ENCODE measurements at places on chromosomes 2 and 18.

DNA sequence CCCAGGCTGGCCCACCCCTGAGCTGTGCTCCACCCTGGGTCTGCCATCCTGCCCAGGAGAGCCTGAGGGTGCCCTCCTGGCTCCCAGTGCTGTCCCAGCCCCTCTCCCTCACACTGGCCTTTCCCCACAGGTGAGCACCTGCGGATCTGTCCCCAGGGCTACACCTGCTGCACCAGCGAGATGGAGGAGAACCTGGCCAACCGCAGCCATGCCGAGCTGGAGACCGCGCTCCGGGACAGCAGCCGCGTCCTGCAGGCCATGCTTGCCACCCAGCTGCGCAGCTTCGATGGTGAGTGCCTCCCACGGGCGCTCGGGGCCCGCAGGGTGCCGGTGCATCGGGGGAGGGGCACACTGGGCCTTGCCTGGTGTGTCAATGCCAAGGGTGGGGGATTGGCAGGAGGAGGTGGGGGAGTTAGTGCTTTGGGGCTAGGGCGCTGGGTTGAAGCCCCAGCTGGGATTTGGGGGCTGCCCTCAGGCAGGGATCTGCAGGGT, 23.5 kb downstream of the GPC1 start:
- no peak for DNase-seq

GRCh38 chr2:43178602-43179542, 47.5 kb downstream of the ZFP36L2 start:
- DNase-seq: peak; percentile 70

- DNase-seq: no peak
Observed at GRCh38 chr2:138103156-138103555, 138.9 kb downstream of the HNMT start.

GRCh38 chr18:68489013-68489792, 225.7 kb downstream of the TMX3 start:
- no peak for DNase-seq

- peak; percentile 3 for DNase-seq
Observed at GRCh38 chr2:8607606-8608005, 74.2 kb upstream of the ID2 start.

- DNase-seq: no peak
Observed at GRCh38 chr2:221911890-221912289, 339.8 kb upstream of the EPHA4 start.

DNA sequence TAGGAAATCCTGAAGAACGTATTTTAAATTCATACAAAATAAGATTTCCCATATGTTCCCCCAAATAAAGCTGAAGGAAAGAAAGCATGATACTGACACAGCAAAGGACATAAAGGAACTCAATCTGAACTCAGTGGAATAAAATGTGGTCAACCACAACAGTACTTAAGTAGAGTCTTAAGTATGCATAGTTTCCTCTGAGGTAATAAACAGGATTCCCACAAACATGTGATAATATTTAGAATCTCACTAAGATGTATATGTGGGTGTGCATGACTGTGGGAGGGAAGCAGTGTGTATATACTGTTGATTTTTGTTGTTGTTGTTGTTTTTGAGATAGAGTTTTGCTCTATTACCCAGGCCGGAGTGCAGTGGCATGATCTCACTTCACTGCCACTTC, 69.3 kb downstream of the NOL10 start:
- DNase-seq: peak; percentile 19

DNA sequence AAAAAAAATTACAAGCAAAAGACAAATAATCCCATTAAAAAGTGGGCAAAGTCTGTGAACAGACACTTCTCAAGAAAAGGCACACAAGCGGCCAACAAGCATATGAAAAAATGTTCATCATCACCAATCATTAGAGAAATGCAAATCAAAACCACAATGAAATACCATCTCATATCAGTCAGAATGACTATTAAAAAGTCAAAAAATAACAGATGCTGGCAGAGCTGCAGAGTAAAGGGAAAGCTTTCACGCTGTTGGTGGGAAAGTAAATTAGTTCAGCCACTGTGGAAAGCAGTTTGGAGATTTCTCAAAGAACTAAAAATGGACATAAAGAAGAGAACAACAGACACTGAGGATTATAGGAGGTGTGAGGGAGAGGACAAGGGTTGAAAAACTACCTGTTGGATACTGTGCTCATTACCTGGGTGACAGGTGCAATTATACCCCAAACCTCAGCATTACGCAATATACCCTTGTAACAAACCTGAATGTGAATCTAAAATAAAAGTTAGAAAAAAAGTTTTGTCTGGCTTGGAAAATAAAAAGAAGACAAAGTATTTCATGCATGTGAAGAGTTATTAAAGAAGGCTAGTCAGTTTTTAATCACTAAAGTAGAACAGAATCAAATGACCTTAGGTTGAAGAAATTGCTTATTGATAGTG, 8.7 kb upstream of the ACSL3 start:
- DNase-seq: no peak

- DNase-seq: no peak
Observed at GRCh38 chr2:1594373-1595171, 149.7 kb downstream of the PXDN start.

DNA sequence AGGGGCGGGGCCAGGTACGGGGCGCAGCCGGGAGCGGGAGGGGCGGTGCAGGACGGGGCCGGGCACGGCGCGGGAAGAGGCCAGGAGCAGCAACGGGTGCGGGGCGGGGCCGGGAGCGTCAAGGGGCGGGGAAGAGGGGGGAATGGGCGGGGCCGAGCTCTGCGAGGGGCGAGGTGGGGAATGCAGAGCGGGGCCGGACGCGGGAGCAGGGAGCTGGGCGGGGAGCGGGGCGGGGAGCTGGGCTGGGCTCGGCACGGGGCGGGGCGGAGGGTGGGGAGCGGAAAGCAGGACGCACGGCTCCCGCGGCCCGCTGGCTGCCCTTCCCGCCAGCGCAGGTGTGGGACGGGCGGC, at the start of gene IMPA2:
Gene IMPA2, plus strand, starts transcription at position 316 of the 351 bp plus-strand sequence. CDS start 163 bp downstream, outside the sequence.
- no peak for DNase-seq

DNA sequence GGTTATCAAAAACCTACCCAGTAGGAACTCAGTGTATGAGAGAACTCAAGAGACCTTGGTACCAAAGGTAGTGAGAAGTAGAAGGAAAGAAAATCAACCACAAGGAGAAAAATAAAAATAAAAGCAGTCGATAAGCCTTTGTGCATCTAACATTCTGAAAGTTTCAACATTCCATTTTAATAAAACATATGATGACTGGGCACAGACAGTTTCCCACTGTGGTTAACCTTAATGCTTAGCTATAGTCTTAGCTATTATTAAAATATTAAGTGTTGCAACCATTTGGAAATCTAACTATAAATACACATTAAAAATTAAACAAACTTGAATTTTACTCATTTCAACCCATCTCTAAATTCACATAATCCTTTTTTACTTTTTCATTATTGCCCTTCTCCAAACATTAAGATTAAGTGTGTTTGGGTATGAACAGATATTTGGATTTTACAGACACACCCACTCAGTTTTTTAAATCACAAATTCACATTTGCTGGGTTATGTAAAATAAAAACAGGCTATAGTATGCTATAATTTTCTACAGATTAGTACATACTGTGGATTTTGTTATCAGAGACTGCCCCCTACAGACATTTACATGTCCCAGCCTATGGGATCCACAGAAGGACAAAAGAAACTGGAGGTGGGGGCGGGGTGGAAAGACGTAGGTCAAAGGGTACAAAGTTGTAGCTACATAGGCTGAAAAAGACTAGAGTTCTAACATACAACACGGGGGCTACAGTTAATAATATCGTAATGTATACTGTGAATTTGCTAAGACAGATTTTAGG, 32.8 kb downstream of the SRBD1 start:
- no peak for DNase-seq

GRCh38 chr2:10863837-10864236, 47.9 kb upstream of the KCNF1 start:
- DNase-seq: no peak

DNA sequence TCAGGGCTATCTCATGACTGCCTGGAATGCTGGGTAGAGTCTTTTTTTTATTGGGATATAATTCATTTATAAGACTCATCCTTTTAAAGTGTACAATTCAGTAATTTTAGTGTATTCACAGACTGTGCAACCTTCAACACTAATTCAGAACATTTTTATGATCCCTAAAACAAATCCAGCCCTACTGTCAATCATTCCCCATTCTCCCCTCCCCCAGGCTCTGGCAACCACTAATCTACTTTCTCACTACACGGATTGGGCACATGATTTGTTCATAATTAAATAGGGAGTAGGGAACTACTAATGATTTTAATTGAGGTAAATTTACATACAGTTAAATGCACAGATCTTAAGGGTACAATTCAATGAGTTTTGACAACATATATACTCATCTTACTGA, 225.7 kb downstream of the CDCA7 start:
- DNase-seq: no peak

DNA sequence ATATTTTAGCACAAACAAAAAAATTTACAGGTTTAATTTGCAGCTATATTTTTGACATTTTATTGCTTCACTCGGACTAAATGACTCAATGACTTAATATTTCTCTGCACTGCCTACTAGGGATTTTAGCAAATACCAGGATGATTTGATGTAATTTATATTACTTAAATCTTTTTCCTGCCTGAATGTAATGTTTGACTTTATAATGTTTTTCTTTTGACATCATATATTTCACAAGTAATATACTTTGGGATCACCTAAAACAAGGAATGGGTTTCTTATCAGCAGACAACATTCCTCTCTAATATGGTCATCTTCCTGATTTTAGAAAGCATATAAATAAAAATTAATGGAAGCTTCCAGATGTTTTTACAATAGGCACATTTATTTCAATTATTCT, 253.2 kb upstream of the EPC2 start:
- DNase-seq: no peak

DNA sequence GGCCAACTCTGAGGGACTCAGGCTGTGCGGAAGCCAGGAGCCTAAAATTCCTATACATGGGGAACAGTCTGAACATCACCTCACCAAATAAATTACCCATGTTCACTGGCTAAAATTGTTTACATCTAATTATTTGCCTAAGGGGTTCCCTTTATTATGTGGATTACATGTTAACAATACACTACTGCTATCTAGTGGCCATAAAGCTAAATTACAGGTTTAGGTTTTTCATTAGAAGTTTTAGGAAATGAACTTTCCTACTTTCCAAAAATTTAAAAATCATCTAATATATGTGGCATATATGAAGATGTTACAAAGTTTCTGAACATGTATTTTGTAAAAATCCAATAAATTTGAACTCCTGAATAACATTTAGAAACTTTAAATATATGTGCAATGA, 40.3 kb downstream of the PLA2R1 start:
- DNase-seq: no peak

GRCh38 chr2:237931205-237931721, 35.6 kb upstream of the UBE2F start:
- DNase-seq: no peak

GRCh38 chr2:178824181-178824580, 17.0 kb upstream of the TTN start:
- DNase-seq: no peak

- peak; percentile 26 for DNase-seq
Observed at GRCh38 chr2:185127412-185127811, 529.1 kb downstream of the ZNF804A start.

DNA sequence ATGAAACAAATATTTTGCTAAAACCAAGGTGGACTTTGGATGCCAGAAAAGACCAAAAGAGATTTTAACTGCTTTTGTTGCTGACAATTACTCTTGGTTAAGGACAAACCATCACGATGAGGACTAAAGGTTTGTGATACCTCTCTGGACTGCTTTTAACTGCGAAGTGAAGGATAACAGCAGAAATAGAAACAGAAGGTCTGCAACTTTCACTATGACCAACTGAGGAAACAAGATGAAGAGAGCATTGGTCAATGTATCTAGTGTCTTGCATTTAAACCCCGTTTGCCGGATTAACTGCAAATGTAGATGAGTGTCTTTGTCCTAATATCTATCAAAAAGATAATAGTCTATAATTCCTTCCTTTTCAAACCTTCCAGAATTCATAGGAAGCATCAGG, 541.7 kb downstream of the ERBB4 start:
- DNase-seq: no peak

GRCh38 chr2:161243905-161244304, 64.3 kb upstream of the PSMD14 start:
- no peak for DNase-seq

DNA sequence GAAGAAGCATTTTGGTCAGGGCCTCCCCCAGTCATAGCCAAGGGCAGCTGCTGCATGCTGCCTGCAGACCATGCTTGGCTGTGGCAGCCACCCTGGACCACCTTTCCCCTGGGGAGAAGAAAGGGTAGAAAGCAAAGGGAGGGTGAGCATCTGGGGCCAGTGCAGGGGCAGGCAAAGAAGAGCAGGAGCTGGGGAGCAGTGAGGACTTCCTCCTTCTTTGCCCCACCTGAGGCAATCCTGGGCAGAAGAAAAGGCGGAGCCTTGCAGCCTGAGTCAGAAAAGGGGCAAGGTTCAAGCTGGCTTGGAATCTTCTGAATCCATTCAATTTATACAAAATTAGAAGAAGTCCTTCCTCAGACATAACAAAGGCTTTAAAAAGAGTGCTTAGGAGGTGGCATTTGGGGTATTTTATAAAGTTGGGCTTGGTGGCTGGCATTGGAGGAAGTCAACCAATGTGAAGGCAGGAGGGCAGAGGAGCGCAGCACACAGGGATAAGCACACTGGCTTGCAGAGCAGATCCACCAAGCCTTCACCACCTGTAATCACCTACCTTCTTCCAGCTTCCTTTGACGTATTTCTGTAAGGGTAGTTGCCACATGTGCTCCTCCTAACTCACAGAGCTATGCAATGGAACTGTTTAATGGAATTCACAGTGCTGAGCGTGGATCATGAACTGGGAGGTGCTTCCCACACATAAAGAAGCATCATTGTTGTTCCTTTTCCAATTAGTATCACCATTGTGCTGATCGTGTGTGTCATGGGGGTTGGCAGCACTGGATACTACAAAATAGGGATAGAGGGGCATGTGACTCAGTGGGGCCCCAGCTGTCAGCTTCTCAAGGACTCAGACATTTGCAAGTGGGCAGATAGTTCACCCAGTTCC, 154.4 kb upstream of the EPAS1 start:
- DNase-seq: no peak

DNA sequence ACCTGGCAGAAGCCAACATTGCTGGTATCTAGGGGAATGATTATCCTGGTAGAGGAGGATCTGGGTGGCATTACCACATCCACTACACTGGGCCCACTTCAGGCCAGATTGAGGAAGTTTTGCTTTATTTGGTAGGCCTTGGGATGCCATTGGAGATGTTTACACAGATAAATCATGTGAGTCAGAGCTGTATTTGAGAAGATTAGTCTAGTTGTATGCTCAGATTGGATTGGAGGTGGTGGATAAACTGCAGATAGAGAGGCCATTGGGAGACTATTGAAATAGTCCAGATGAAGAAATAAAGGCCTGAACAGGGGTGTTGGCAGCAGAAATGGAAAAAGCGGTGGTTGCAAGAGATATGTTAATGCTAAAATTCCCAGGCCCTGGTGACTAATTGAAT, 81.5 kb downstream of the EFEMP1 start:
- no peak for DNase-seq
